ACHN (cell line): ENCODE measurements at places on chromosomes 5 and 9.

DNA sequence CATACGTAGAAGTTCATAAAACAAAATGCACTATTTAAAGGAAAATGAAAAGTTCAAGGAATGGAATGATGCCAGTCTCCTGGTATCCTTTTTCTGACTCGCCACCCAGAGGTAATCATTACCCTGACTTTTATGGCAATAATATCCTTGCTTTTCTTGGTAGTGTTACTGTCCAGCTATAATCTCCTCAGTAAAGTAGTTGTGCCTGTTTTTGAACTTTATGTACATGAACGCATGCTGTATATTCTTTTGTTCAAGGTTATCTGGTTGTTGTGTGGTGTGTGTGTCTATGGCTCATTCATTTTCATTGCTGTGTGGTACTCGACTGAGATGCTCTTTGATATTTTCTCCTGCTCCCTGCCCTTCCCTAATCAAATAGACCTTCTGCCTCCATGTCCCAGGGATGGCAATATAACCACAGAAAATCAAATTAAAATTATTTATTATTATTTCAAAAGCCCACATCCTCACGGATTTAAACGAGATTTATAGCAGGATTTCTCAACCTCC, 29.2 kb upstream of the FBP1 start:
- DNase-seq = no peak

GRCh38 chr5:122152266-122152900, 23.0 kb downstream of the ZNF474 start:
- no peak for DNase-seq

GRCh38 chr9:78620764-78621163, 323.8 kb downstream of the PSAT1 start:
- no peak for DNase-seq

DNA sequence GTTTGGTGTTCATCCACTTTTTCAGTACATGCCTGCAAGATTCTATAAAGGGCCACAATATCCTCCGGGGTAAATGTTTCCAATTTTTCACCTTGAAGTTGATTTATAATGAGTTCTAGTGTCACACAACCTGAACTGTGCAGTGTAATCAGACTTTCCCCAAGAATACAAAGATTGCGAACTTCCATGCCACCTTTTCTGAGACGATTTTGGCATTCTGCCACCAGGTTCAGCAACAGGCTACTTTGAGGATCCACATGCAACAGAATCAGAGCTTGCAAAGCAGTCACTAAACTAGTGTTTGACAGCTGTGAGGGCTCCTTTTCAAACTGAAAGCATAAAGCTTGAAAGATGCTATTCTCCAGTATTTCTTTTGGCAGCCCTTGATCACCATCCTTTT, 1.6 kb downstream of the FASTKD3 start:
- no peak for DNase-seq

- DNase-seq = peak; percentile 77
Observed at GRCh38 chr5:124806373-124807077, 60.1 kb upstream of the ZNF608 start.

DNA sequence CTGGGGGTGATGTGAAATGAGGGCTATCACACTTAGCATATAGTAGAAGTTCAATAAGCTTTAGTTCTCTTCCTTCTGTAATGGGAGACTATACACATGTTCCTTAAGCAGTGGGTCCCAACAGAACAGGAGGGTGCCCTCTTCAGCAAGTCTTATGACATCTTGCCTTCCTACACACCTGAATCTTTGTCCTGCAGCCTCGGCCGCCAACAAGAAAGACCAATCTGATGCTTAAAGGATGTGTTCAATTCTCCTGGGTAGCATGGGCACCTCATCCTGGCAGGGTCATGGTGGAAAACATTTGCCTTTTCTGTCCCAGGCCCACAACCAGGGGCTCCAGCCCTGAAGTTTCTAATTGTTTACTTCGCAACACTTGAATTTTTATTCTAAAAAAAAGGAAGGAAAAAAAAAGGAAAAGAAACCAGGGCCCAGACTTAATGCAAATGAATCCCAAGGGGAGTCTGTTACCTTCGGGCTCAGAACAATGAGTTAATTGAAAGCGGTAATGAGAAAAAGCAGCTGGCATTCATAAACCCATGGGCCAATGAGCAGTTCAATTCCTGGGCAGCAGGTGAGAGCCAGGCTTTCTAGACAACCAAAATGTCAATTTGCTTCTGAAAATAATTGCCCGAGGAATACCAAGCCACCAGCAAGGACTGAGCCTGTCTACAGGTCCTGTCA, 26.2 kb upstream of the SMAD5 start:
- no peak for DNase-seq

DNA sequence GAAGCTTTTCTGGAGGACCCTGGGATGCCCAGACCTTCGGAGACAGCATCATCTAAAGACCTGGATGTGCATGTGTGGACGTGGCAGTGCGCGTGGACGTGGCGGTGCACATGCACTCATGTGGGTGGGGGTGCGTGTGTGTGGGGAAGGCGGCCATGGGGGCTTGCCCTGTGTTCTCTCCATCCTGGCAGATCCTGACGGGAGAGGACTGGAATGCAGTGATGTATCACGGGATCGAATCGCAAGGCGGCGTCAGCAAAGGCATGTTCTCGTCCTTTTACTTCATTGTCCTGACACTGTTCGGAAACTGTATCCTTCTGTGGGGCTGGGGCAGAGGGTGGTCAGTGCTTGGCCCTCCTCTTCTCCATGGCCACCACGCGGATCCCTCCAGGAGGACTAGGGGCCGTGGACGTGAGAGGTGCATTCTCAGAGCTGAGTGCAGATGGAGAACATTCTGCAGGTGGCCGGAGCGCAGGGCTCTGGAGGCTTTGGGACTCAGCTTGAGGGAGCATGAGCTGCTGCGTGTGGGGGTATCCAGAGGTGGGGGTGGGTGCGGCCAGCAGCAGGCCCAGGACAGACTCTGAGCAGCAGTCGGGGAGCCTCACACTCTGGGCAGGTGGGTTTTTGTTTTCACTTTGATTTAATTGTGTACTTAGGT, 129.1 kb downstream of the CACNA1B start:
- DNase-seq = no peak

GRCh38 chr5:78776637-78777036, 128.1 kb upstream of the LHFPL2 start:
- no peak for DNase-seq

DNA sequence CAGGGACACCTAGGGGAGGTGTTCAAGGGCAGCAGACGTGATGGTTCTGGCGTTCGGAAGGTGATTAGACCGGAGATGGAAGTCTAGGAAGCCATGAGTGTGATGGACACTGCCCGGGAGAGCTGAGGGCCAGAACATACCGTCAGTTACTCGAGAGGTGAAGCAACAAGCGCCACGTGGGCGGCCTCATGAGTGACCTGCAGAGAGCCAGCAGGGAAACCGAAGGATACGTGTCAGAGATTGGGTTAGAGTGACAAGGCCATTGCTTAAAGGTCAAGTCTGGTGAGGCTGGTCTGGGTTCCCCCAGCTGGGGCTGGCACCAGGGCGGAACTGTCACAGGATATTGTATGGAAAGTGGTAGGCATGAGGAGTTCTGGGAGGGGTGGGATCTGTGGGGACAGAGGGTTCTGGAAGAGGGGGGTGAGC, 60.0 kb downstream of the C9orf50 start:
- no peak for DNase-seq

GRCh38 chr9:72758944-72759343, 193.9 kb downstream of the ALDH1A1 start:
- DNase-seq = no peak

- DNase-seq = no peak
Observed at GRCh38 chr5:180467028-180467975, 26.9 kb upstream of the CNOT6 start.

GRCh38 chr5:96115147-96115807, 153.6 kb upstream of the ELL2 start:
- DNase-seq = no peak

DNA sequence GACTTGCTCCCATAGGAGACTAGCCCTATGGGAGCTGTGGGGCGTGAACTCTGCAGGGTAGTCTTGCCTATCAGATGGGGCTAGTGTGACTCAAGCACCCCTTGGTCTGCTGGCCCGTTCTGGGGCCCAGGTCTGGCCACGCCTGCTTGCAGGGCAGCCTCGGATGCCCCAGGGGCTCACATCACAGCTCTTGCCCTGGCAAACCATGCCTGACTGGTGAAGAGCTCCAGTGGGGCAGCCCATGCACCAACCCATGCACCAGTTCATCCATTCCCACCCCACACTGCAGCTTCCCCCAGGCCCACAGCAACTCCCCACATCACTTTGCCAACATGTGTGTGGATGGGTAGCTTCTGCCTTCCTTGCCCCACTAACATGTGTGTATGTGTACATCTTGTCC, 93.9 kb upstream of the PRLR start:
- DNase-seq = no peak

DNA sequence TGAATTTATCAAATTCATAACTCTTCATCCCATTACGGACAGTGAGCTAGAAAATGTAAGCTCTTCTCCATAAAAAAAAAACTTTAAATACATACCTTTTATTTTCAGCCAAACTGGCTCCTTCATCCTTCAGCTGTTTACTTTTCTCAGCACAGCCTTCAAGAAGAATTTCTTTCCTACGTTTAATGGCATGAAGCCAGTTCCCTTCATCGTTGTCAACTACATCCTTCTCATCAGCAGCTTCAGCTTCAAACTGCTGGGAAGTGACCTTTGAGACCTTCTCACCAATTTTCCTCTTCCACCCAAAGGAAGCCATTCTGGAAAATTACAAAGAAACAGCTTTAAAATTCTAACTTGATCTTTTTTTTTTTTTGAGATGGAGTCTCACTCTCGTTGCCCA, 9.1 kb downstream of the TTC33 start:
- DNase-seq = no peak

DNA sequence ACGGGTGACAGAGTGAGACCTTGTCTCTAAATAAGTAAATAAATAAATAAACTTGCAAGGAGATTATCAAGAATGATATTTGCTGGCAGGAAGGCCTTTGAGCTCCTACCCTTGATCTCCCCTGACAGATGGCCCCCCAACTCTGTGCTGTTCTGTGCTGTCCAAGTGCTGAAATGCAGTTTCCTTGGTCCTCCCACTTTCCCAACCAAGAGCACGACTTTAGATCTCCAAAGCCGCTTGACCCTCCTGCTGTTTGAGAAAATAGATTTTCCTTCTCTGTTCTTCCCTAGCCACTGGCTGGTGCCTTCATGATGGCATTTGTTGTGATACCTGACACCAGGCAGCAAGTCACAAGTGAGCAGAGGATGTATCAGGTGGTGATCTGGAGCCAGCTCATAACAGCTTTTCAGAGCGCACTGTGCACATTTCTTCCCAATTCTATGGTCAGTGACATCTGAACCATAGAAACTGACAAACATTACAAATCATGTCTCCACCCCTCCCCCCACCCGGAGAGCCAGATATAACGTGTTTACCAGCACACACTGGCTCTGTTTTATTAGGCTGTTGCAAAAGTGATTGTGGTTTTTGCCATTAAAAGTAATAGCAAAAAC, 80.0 kb upstream of the PUM3 start:
- no peak for DNase-seq

GRCh38 chr5:16593628-16594027, 23.2 kb downstream of the RETREG1 start:
- DNase-seq = no peak

DNA sequence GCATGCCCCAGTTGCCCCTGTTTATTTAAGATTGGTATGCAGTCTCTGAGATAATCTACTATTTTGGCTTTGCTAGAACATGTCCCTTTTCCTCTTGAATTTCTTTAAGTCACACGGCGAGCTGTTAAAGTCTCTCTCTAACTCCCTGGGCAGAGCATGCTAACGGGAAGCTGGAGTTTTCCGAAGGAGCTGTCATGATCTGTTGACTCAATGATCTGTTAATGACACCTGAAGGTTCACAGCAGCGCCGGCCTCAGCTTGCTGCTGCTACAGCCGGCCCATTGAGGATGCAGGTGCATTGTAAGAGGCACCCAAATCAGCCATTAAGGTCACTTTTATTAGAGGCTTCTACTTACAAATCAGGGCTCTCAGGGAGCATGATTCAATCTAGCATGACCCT, 1203.4 kb downstream of the MAT2B start:
- DNase-seq = no peak

DNA sequence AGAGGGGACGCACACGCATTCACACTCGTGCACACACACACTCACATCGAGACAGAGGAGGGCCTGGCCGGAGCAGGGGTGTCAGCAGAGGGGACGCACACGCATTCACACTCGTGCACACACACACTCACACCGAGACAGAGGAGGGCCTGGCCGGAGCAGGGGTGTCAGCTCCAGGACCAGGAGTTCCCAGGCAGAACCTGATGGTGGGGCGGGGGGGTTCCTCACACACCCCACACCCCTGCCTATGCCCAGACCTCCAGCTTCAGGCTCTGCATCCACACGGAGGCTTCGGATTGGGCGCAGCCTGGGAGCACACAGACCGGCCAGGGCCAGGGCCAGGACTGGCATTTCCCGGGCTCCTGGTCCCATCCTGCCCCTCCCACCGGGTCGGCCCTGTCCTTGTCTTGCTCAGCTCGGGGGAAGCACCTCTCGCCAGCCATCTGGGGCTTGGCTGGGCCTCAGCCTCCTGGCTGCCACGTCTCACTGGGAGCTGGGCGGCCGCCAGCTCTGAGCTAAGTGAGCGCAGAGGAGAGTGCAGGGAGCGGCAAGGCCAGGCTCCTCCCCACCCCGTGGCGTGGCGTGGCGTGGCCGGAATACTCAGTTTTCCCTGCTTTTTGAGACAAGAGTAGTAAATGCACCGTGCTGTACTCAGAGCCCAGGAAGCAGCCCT, 31.3 kb downstream of the ADAMTS2 start:
- DNase-seq = no peak

DNA sequence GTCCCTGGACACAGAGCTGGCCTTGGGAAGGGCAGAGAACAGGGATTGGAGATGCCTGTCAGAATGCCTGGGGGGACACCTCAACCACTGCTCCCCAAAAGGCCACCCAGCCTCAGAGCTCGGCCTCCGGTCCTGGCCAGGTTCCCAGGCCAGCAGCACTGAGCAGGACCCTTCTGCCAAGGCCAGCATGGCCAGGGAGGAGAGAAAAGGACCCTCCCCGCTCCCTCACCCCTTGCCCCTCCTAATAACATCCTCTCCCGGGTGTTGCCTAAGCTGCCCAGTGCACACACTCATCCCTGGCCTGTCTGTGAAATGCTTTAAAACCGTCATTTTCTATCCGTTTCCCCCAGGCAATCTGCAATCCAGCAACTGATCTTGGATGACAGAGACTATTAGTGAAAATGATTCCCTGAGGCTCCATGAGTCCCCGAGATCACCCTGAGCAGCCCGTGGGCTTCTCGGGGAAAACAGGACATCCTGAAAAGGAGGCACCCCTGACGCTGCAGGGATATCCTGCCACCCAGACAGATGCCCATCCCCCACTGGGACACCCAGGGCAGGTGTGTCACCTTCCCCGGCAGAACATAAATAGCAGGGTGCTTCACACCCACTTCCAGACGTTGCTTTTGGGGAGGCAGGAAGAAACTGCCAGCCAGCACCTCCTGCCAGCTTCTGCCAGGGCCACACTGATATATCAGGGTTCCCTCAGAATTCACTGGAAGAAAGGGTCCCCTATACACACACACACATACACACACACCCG, 75.3 kb downstream of the ADAMTS2 start:
- DNase-seq = no peak

- no peak for DNase-seq
Observed at GRCh38 chr5:18299166-18299565, 664.9 kb downstream of the TAF11L14 start.

GRCh38 chr5:14557791-14558415, 23.7 kb upstream of the OTULINL start:
- DNase-seq = no peak
